ENCODE measurements at places on chromosomes 13 and 19.

DNA sequence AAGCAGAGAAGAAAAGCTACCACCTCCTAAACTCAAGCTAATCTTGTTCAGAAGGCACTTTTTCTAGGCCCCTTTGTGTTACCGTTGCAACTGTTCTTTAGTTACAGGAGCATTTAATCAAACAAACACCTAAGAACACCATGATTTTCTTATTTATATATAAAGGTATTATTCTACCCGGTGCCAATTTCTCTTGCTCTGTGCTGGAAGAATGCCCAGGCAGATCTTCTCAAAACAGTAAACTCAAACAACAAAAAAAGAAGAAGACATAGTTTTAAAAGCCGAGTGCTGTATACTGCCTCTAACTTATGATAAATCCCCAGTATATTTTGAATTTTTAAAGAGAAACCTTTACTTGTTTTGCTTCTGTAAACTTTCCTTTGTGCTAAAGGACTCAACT, 20.4 kb downstream of the SLC7A1 start:
- no peak for DNase-seq

GRCh38 chr13:91652404-91653301, 254.2 kb downstream of the GPC5 start:
- DNase-seq, result no peak

GRCh38 chr19:7337380-7338194, 11.2 kb upstream of the ARHGEF18 start:
- DNase-seq, result no peak

- DNase-seq, result no peak
Measured at GRCh38 chr19:1674293-1674679, 21.9 kb upstream of the TCF3 start.

DNA sequence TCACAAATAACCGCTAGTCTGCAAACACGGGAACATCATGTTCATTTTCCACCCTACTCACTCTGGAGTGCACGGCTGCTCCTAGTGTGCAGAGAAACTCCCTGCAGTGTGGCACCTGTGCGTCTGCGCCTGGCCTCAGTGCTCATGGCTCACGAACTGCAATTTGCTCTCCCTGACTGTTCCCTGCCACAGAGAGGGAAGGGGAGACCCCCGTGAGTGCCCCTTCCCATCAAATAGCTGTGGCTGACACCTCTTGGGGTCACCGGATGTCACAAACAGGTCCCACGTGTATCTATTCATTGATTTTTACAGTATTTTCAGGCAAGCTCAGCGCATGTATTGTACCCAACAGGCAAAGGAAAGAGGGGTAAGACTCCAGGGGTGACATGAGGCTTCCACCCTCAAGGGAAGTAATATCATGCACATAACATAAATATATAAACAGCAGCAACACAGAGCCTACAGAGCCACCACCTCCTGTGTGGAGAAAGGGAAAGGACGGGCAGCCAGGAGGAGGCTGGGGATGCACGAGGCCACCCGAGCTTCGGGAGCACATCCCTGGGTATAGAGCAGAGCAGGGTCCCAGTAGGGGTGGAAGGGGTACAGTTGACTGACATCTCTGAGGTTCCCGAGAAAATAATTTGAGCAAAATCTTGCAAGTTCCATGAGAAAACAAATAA, 140.3 kb upstream of the SOX1 start:
- no peak for DNase-seq

- DNase-seq, result no peak
Measured at GRCh38 chr13:21674490-21675009, 3.7 kb downstream of the FGF9 start.

DNA sequence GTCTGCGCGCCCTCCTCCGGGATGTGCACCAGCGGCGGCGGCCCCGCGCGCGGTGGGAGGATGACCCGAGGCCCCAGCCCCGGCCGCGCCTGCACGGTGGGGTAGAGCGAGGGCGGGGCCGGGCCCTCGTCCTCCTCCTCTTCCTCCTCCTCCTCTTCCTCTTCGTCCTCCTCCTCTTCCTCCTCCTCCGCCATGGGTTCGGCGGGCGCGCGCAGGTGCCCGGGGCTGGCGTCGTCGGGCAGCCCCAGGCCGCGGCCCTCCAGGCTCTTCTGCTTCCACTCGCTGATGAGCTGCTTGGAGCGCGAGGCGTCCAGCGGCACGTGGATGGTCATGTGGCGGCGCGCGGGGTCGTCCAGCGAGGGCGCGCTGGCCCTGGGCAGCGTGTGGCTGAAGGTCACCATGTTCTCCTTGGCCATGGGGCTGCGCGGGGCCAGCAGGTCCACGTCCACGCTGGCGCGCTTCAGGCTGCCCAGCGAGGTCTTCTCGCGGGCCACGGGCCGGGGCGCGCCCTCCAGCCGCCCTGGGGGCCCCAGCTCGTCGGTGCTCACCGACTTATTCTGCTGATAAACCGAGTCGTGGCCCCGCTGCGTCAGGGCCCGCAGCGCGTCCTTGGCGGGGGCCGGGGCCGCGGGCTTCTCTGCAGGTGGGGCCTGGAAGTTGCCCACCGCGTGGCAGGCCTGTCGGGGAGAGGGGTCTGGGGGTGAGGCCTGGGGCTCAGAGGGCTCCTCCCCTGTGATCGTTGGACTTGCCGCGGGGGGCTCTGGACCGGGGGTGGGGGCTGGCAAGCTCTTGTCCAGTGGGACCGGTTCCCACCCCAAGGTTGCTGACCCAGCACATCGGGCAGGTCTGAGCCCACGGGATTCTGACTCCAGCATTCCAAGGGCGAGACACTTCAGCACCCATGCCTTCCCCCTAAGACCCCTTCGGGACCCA, 8.3 kb downstream of the PLPPR3 start:
- DNase-seq, result no peak
